Stimulated activated CD4-positive, alpha-beta T cell treated with anti-CD3 and anti-CD28 coated beads, Interleukin-1b, Interleukin-23, amount 100 ng/mL, for 48 hours (primary cell): ENCODE measurements at places on chromosomes 5 and 9.

- DNase-seq, result no peak
Measured at GRCh38 chr5:142540922-142541422, 144.9 kb downstream of the FGF1 start.

GRCh38 chr9:136784997-136785361 is 6.2 kb upstream of the TMEM141 start:
- DNase-seq, result no peak

DNA sequence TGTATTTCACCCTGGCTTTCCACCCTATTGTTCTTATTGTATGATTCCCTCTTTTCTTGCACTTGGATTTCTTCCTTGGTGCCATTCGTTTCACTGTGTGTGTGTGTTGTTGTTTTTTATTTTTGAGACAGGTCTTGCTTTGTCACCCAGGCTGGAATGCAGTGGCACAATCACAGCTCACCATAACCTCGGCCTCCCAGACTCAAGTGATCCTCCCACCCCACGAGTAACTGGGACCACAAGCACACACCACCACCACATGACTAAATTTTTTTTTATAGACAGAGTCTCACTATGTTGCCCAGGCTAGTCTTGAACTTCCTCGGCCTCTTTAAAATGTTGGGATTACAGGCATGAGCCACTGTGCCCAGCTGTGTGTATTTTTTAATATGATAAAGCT is 72.0 kb downstream of the MLLT3 start:
- DNase-seq, result no peak

DNA sequence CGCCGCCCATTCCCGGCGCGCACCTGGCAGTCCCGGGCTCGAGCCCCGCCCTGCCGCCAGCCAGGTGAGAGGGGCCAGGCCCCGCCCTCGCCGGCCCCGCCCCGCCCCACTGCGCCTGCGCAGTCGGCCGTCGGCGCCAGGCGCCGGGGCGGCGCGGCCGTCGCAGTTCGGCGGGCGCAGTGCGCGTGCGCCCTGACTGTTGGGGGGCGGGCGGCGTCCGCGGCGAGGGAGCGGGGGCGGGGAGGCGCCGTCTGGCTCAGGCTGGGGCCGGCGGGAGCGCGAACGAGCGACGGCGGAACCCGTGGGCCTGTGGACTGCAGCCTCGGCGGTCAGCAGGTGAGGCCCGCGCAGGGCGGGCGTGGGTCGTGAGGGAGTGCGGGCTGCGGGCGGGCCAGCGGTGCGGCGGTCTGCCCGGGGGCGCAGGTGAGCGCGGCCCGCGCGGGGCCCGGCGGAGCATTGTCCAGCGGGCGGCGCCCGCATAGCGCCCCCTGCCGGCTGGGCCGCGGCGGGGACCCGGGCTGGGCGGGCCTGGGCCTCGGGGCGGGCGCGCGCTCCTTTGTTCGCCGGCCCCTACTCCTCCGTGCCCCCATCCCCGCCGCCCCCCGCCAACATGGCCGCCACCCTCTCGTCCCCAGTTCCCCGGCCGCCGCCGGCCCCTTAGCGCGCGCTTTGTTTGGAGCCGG is at the start of gene SPIN1:
TSS of gene SPIN1 (plus strand) at position 242 of the 683 bp plus-strand sequence. CDS start 38,096 bp downstream, outside the sequence.
- peak; percentile 81 for DNase-seq

DNA sequence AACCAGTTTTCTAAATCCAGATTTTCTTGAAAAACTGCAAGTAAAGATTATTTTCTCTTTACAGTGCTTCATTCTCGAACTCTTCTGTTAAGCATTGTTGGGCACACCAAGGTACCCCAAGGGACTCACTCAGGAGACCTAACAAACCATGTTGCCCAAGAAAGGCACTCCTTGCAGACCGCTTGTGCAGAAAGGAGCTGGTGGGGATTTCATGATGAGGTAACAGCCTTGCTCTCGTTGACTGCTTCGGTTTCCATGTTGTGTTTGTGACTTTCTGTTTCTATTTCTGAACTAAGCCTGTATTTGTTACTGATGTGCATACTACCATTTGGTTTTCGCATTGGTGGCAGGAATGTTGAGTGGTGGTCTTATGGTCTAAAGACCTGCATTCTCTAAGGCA is 266.6 kb upstream of the DAP start:
- DNase-seq, result no peak

DNA sequence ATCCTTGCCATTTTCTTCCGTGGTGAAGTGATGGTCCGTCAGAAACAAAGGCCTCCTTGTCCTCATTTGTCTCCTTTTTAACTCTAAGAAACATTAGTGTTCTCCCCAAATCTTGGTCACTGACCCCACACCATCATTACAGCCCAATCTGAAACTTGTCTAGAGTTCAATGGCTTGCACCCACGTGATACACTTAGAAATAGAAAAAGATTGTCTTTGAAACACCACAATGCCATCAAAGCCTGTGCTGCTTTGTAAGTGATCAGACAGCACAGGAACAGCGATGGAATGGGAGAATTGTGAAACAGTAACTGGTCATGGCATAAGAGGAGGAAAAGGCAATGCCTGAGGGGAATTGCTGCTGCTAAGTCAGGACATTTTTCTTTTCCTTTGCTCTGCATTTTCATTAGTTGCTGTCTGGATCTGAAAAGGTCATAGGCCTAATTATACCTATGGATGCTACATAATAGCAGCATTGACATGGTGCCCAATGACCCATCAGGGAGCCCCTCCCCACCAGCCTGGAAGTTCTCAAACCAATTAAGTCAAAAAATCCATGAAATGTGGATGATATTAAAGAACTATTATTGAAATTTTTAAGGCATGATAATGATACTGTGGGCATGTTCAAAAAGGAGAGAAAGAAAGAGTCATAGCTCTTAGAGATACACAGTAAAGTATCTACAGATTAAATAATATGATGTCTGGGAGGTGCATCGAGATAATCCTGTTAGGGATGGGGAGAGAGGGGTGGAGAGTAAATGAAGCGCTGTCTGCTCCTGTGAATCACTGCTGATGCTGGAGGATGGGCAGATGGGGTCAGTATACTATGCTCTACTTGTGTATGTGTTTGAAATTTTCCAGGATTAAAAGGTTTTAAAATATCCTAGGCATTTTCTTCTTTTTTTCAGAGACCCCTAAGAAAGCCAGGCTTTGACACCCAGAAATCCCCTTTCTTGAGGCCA is 83.6 kb downstream of the ENC1 start:
- DNase-seq, result no peak

- peak; percentile 81 for DNase-seq
Measured at GRCh38 chr9:37415011-37415719, 7.3 kb upstream of the GRHPR start.

GRCh38 chr5:20420991-20421595 is 433.1 kb upstream of the CDH18 start:
- DNase-seq, result no peak

DNA sequence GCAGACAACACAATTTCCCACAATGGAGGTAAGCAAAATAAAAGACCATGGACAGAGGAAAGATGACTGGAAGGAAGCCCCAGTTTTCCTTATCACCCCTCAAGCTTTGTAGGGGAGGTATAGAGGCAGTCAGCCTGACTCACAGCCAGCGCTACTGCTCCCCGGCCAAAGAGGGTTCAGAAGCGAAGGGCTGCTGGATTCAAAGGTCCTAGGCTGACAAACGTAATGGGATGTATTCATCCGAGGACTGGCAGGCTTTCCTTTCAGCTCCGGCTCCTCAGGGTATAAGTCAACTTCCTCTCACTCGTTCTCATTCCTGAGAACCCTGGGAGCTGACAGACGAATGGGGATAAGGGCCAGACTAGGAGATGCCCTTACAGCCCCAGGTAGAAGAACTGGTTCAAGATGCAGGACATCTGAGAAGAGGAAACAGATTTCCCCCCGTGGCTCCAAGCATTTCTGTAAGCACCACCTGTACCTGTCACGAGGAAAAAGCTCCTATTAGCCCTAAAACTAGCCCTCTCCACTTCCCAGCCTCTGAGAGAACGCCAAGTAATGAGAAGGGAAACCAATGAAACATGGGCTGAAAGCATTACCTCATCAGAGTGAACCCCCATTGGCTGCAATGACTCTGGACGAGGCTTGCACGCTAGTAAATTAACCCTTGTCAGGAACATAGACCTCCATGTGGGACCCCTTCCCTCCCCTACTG is 22.1 kb upstream of the FAM13B start:
- no peak for DNase-seq

DNA sequence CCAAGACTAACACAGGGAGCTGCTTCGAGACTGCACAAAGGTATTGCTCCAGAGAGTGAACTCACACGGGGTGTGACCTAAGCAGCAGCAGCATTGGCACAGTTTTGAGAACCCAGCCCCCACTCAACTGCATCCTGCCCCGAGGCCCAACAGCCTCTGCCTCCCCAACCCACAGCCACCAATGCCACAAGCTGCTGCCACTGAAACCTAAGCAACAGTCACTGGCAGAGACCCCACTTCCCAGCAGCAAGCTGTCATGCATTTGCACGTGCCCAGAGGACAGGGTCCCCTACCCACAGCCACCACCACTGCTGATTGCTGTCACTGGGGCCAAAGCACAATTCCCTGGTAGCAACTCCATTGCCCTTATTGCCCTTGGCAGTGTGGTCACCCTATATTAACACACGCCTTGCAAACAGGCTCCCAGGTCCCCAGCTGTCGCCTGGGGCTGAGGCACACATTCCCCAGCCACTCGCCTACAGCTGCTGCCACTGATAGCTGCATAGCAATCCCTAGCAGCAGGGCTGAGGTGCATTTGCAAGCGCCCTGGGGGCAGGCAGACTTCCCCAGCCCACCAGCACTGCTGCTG is 141.0 kb downstream of the AGTPBP1 start:
- DNase-seq, result no peak
